ENCODE measurements at places on chromosomes 2 and 18. TPM values are rescaled to one million over a fixed set of nuclear protein-coding genes. Genes with fewer than 3 reads are reported as not detected.

DNA sequence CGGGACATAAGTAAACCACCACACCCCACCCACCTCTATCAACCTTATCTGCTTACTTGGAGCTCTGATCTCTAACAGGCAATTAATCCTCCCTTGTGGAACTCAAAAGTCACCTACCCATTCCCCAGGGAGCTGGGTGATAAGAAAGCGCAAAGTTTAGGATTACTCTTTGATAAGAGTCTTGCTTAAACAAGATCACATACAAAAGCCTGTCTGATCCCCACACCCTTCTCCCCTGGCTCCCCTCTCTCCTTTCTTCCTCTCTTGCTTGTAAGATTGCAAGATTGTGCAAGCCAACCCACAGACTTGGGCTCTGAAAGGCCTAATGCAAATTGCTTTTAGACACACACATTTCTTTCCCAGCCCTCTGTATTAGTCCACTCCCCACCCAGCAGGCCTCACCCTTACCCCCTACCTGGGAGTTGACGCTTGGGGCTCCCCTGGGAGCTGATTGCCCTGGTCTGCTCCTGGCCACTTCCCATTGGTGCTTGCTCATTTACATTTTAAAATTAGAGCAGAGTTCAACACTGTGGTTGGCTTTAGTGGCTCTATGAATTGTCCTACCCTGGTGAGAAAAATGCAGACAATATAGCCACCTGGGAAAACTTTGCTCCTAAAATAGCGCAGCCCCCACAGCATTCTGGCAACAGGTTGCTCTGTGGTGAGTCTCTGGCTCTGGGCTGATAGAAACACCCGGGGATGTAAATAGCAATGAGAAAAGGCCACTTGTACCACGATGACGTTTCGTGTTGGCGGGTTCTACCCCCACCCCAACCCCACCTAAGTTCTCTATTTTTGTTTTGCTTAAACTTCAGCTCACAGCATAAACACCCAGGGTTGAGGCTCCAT lies 92.8 kb upstream of the MSH2 start:
- no peak for DNase-seq

GRCh38 chr2:193156480-193156879 lies 961.7 kb upstream of the TMEFF2 start:
- no peak for DNase-seq

GRCh38 chr2:226139759-226140158 lies 659.9 kb downstream of the IRS1 start:
- DNase-seq = no peak

DNA sequence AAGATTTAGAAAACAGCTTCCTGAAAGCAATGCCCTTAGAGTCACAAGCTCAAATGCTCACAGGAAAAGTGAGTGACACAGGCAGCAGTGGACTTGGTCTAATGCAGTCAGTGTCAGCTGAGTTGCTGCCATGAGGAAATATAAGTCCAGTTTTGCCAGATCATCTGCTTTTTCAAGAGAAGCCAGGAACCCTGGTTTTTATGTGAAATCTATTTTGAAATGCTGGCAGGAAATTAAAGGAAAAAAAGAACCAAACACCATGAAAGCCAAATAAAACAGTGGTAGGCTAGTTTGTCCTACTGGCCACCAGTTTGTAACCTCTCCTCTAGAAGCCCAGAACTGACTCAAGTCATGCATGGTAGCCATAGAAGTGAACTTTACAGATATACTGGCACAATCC lies 109.2 kb downstream of the THADA start:
- DNase-seq = no peak

DNA sequence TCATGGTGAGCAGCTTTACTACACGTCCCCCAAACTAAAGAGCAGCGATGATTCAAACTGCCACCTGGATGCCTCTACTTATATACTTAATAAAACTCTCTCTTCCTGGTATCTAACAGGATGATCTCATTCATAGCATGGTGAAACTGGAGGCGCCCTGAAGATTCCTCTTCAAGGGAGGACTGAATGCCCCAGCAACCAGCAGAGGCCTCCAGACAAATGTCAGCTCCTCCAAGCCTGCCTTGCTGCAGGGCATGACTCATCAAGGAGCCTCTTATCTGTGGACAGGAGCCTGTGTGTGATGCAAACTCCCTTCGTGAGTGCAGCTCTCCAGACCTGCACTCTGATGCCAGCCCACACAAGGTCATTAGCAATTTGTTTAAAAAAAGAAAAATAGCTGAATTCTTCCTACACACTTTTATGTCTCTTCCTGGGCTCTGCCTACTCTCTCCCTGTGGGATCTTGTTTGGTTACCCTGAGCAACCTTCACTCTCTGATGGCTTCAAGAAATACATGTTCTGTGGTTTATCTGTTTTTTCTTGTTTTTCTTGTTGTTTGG lies 30.2 kb downstream of the LONRF2 start:
- no peak for DNase-seq

GRCh38 chr2:62672601-62673000 lies 32.9 kb upstream of the EHBP1 start:
- no peak for DNase-seq

GRCh38 chr2:31238126-31238905 lies 4.4 kb downstream of the EHD3 start:
- DNase-seq = peak; percentile 68

DNA sequence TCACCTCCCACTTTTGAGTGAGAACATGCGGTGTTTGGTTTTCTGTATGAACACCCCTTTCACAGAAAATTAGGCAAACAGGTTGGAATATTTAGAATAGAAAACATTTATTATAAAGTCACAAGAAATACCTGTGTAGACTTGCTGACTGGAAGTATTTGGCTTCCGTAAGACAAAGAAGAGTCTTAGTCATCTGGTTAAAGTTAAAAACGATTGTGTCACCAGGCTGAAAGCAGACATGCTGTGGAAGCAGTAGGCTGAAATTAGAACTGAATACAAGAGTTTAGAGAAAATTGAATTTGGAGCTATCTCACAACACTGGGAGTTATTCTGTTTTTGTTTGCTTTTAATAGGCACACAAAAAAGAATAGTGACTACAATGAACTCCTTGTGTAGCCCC lies 16.2 kb upstream of the CLASP1 start:
- DNase-seq = no peak

DNA sequence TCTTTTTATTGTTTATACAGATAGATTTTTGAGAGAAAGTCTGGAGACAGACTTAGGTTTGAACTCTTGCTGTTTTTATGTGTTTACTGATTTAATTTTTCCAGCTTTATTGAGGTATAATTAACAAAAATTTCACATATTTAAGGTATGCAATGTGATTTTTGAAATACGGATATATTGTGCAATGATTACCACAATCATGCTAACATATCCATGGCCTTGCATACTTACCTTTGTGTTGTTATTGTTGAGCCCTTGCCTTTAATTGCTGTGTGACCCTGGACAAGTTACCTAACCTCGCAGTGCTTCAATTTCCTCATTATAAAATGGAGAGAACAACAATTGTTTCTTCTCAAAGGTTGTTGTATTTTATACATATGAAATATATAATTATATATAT lies 13.9 kb upstream of the RBMS1 start:
- no peak for DNase-seq

- DNase-seq = no peak
Measured at GRCh38 chr18:75874401-75875089, 447.0 kb upstream of the SMIM21 start.

DNA sequence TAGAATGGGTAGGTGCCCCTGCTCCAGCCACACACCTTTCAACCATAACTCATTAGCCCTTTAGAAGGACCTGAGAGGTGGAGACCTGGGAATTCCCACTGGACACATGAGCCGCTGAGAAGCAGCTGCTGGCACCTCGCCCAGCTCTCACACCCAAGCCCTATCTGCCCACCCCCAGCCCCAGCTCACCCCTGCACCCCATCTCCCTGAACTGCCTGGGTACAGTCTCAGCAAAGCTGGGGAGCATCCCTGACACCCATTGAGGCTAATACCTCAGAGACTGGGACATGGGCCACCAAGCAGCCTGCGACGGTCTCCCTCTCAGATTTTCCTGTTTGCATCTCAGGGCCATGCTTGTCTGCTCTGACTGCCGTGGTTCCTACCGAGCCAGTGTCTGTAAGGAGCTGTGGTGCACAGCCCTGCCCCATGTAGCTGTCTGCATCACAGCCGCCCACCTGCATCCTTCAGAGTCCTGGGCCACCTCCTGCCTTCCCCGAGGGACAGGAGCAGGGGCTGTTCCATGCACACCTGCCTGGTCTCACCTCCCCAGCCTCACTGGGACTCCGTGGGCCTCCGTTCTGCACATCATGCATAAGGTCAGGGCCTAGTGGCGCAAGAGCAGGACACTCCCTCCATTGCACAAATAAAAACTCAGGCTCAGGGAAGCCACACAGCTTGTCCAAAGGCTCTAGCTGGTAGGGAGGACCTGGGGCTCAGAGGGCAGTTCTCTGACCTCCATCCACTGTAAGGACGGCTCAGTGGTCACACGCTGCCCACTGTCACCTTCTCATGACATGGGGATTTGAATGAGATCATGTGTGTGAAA lies 90.0 kb downstream of the SEPTIN10 start:
- DNase-seq = no peak

DNA sequence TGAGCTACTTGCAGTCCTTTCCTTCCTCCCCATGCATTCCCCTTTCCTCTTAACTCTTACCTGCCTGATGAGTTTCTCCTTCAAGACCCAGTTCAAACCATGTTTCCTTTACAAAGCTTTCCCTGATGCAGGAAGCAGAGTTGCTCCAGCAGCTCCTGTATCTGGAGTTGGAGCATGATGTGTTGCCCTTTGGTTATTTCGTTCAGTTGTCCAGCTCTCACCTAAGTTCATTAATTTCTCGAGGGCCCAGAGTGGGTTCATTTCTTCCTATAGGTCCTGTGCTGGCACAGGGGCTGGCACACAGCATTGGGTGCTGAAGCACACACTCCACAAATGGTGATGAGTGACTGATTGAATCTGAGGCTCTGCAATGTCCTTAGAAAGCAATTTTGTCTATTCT lies 23.0 kb upstream of the TMEM214 start:
- no peak for DNase-seq

GRCh38 chr2:148932536-148932935 lies 57.5 kb downstream of the KIF5C start:
- DNase-seq = no peak

DNA sequence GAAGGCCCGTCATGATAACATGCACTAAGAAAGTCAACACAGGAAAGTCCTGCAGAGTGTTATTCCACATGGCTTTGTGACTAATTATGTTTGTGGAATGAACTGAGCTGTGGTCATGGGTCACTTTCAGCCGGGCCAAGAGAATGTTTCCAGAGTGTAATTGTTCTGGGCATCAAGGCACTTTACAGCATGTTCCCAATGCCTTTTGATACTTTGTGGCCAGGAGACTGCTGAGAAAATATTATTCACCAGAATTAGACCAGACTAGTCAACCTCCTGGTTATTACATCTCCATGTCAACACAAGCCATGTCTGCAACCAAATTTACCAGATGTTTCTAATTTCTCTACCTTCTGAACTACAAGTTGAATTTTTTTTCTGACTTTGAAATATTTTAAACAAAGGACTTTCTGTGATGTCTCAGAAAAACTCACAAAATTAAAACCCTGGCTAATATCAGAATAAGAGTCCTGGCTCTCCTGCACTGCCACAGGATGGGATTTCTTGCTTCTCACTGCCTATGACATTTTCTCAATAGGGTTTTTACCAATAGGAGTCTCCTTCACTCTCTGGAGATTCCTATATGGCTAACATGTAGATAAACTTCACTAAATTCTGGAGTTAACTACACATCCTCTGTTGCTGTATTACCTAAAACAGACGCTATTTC lies 90.6 kb upstream of the WDR75 start:
- DNase-seq = no peak

- no peak for DNase-seq
Measured at GRCh38 chr2:225008179-225008856, 34.0 kb downstream of the DOCK10 start.

DNA sequence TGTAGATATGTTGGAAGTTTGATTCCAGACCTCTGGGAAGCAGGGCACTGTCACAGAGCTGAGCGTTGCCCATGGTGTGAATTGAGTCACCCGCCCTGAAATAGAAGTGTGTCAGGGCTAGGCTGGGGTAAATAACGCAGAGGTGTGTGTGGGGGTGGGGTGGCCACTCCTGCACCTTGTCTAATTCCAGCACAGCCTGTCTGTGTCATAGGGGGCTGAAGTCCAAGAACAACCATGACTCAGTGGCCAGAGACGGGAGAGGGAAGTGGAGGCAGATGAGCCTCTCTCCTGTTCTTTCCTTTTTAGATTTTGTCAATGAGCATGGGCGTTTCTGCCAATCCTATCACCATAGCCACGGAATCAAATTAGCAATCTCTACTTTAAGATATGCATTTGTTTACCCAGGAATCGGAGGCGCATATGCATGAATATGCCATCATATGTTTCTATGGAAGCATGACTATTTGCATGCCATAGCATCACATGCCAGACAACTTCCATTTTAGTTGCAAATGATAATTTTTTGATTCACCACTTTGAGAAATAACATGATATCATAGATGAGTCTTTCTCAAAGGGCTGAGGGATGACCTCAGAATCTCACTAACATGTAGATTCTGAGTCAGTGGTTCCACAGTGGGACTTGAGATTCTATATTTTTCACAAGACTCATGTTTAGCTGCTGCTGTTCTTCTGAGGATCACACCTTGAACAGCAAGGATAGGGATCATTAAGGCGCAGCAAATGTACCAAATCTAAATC lies 852.9 kb downstream of the DCDC2C start:
- no peak for DNase-seq

DNA sequence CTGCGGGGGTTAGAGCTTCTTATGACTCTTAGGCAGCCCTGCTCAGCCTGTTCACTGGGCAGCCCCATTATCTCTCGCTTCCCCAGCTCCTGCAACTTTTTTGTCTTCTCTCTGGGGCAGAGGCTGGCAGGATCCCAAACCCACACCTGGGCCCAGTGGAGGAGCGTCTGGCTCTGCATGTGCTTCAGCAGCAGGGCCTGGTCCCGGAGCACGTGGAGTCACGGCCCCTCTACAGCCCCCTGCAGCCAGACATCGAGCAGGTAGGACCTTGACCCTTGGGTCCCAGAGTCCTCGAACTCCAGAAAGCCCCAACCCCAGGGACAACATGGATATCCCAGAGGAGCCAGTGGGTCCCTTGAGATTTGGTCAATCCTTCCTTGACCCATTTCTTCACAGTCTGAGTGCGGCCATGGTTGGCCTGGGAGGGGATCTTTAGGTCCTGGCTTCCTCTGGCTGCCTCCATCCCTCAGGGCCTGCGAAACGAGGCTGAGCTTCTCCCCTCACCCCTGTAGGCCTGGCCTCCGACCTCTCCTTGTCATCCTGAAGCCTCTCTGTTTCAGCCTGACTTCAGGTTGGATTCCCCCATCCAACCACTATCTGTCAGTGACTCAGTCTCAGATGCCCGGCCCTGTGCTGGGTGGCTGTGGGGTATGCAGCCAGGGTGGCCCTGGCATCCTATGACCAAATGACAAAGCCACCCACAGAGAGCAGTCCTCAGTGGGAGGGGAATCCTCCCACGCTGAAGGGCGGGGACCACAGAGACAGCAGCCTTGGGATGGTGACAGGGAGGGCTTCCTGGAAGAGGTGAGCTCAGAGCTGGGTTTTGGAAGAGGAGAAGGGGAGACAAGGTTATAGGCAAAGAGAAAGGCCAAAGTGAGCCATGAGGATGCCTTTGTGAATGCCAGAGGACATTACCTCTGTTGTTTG lies 214.2 kb downstream of the DYSF start:
- DNase-seq = no peak

GRCh38 chr2:178327516-178327915 lies 123.5 kb downstream of the PRKRA start:
- peak; percentile 1 for DNase-seq

The CHST9 gene
- total RNA-seq = not detected

The TCF7L1 gene
- 0.44 TPM for total RNA-seq

The NFATC1 gene
- 6.8 TPM for total RNA-seq

The CFAP221 gene
- 2.7 TPM for total RNA-seq

The ASB3 gene
- total RNA-seq = 39.3 TPM

The NT5C1B gene
- not detected for total RNA-seq

The EVX2 gene
- total RNA-seq = not detected

The ABCB11 gene
- total RNA-seq = not detected

The OBSL1 gene
- total RNA-seq = 117 TPM

The RTP5 gene
- total RNA-seq = not detected

The PLEKHH2 gene
- 2.1 TPM for total RNA-seq
